ENCODE measurements at places on chromosomes 3 and 15.

DNA sequence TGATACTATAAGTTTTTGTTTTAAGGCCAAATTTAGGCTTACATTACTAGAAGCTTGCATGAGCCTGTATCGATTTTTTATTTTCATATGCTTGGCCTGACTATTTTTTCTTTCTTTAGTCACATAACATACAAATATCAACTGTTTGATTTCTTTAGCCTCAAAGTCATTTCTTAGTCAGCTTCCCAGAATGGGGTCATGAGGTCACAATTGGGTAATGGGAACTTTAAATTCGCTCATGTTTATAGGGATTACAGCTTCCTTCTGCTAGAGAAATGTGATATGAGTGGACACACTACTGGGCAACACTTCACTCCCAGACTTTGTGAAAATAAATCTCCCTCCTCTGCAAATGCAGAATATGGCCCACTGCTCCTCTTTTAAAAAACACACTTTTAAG is 9.1 kb upstream of the TIPARP start:
- DNase-seq = no peak

DNA sequence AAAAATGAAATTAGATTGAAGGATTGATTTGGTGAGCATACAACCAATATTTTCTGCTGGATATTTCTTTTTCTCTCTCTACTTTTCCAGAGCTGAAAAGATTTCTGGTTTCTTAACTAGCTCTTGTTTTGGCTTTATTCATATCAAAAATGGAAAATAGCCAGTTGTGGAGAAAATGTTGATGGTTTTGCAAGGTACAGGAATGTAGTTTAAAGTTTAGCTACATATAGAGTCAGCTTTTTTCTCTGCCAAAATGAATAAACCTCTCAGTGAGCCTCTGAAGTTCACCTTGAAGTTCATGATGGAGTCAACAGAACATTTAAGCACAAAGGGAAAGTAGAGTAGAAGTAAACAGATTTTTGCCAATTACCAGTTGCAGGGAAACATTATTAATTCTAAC is 720.5 kb upstream of the ALCAM start:
- no peak for DNase-seq

DNA sequence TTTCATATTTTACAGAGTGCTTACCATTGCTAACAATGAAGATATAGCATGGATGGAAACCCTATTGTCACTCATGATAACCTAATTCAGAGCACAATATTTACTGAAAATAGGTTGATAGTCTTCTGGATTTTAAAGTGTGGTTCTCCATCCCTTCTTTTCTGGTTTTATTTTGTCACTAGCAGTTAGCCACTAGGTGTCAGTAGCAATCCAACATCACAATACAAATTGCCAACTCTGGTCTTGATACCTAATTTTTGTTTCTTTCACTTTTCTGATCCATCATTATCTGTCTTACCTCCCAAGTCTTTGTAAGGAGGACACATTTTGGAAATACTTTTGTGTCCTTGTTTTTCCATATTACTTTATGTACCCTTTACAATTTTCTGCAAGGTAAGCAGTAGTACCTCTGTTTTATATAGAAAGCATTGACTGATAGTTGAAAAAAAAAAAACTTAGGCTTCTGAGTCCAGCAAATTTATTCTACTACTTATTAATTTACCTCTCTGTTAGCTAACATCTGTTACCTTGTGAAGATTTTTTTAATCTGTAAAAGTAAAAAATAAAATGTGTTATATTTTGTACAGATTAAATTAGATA is 28.3 kb upstream of the CRYBG3 start:
- peak; percentile 51 for DNase-seq

DNA sequence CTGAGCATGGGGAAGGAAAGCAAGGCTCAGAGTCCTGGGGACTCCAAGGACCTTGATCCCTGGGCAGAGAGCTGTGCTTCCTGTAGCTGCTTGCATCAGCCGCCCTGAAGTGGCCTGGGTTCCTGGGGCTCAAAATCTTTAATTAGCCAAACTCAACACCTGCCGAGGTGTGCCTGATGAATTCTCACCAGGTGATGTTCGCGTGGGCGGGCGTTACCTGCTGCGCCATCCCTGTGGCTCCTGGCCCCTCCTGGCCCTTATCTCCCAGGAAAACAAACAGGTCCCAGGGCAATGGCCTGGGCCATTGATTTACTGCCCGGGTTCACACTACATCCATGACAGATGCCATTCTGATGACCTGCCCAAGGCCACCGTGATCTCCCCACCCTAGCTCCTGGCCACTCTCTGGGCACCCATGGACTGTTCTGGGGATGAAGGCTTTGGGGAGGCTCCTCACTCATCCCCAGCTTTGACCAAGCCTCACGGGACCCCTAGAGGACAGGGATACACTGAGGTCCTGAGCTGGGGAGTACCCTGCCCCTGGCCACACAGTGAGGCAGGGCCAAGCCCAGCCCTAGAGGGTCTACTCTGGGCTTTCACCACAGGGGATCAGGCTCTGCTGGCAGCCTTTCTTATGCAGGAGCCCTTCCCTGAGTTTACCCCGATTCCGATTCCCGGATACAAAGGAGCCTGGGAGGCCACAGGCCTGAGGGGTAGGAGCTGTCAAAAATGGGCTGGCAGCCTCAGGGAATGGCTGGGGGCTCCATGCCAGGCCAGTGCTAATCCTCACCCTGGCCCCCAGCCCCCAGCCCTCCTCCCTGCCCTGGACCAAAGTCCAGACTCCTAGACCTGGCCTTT is 5.7 kb downstream of the SLC38A3 start:
- DNase-seq = no peak

DNA sequence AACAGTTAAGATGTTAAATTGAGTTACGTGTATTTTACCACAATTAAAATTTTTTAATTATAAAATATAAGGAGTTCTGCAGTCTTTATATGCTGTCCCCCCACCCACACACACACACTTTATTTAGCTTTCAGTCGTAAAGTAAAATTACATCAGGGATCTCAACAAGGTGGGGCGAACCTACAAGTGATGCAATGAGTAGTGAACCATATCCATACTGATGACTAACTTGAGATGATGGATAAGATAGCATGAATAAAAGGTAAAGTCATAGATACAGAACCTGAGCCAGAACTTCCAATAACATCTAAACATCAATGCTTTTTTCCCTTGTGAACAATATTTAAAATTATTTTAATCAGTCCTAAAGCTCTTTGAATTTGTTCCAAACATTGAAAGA is 77.2 kb downstream of the VPS13C start:
- no peak for DNase-seq

All from fibroblast of skin of back (primary cell).